ENCODE measurements at places on chromosomes 16 and 17.

DNA sequence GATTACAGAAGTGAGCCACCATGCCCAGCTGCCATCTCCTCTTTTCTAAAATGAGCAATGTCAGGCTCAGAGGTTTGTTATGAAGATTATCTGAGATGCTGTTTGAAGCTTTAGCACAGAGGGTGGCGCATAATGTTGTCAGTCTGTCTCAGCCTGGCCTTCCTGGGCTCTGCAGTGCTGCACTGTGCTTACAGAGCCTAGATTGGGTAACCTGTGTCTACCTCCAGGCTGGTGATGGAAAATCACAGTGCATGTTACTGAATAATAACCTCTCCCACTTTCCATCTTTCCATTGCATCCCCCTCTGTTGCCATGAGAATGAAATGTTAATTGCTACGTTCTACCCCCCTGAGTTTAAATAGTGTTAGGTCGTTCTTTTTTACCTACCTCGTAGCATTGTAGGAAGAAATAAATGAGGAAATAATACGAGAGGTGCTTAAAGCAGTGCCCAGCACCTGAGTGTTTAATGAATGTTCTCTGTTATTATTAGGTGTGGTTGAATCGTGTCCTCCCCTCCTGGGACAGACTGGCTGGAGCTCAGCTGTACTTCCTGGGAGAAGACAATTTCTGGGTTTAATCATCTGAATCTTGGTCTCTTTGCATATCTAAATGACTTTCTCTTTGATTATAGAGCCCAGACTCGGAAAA is 6.2 kb downstream of the LDAF1 start:
- no peak for DNase-seq

GRCh38 chr17:32142038-32142856 is at the start of gene RHOT1:
Gene RHOT1, plus strand, starts transcription at chr17:32142502. Its CDS starts 191 bp downstream, at chr17:32142693.
- peak; percentile 84 for DNase-seq

GRCh38 chr17:236641-237405 is 55.4 kb upstream of the DOC2B start:
- peak; percentile 31 for DNase-seq

- no peak for DNase-seq
Measured at GRCh38 chr16:54215471-54215870, 71.1 kb downstream of the IRX3 start.

DNA sequence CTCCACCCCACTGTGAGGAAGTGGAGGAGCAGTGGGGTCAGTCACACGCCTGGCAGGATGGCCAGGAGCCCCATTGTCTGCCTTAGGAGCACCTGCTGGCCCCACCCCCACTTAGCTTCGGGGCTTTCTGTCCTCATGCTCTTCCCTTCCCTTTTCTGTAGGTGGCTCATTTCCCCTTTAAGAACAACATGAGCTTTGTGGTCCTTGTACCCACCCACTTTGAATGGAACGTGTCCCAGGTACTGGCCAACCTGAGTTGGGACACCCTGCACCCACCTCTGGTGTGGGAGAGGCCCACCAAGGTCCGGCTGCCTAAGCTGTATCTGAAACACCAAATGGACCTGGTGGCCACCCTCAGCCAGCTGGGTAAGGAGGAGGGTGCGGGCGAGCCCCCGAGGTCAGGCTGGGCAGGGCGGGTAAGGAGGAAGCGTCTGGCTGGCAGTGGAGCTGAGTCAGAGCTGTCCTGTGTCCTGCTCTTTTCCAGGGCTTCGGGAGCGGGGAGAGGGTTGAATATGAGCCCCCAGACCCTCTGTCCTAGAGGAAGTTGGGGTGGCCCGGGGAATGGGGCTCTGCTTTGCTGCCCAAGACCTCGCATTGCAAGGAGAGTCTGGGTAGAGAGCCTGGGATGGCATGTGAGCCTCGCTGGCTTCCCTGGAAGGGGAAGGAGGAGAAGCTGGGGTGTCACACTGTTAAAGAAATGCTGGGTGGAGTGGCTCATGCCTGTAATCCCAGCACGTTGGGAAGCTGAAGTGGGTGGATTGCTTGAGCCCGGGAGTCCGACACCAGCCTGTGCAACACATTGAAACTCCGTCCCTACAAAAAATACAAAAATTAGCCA is 9.2 kb upstream of the SERPINF1 start:
- DNase-seq: no peak

Data from sciatic nerve (tissue), 2 donors.